NCI-H2107 (cell line): ENCODE measurements at places on chromosomes 5 and 9.

DNA sequence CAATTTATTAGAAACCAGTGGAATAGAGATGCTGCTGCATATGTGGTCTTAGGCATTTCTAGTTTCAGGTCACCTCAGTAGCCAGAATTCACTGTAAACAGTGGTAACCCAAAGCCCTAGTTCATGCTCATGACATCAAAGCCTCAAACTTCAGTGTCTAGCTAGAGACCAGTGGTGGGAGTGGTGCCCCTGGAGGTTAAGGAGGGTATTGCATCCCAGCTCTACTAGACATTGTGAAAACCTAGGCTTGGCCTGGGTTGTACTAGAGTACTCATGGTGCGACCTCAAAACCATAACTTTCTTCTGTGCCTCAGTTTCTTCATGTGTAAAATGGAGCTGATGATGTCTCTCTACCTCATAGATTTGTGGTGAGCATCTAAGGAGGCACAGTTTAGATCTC lies 18.8 kb downstream of the COL5A1 start:
- no peak for DNase-seq

DNA sequence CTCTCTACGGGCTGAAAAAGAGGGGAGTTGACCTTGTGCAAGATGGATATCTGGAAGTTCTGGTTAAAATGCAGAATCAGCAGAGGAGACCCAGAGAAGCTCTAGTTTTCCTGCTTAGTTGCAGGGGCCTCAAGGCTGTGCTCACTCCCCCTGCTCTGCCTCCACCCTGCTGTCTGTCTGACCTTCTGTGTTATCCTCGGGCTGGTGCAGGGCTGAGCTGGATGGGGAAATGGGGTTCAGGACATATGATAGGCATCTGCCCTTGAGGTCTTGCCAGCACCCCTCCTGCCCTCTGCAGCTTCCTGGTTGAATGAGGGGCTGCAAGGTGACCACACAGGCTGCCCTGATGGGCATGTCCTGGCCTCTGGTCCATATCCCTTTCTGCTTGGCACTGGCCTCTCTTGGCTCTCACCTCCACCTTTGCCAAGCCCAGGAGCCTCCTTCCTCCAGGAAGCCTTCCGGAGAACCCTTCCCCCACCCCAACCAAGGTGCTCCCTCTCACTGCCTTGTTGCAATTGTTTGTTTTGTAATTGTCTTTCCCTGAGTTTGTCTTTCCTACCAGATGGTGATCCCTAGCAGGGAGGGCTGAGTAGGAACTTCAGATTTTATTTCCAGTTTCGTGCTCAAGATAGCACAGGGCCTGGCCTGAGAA lies 1.3 kb downstream of the TMEM268 start:
- no peak for DNase-seq

GRCh38 chr5:133932441-133933168 lies 35.8 kb downstream of the C5orf15 start:
- DNase-seq, result no peak

- no peak for DNase-seq
Measured at GRCh38 chr5:169153405-169153804, 147.5 kb downstream of the SLIT3 start.

DNA sequence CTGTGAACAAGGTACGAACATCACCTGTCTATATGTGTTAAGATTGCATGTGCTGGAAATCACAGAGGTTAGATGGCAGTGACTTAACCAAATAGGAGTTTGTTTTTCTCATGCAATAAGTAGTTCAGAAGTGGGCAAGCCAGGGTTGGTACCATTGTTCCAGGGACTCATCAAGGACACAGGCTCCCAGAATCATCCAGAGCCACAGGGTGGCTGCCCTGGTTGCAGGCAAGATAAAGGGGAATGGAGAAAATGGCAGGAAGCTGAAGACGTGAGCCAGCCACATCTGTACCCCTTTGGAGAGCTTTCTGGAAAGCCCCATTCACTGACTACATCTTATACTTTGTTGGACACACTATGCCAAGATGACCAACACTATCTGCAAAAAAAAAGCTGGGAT lies 126.0 kb upstream of the IL12B start:
- DNase-seq, result no peak

DNA sequence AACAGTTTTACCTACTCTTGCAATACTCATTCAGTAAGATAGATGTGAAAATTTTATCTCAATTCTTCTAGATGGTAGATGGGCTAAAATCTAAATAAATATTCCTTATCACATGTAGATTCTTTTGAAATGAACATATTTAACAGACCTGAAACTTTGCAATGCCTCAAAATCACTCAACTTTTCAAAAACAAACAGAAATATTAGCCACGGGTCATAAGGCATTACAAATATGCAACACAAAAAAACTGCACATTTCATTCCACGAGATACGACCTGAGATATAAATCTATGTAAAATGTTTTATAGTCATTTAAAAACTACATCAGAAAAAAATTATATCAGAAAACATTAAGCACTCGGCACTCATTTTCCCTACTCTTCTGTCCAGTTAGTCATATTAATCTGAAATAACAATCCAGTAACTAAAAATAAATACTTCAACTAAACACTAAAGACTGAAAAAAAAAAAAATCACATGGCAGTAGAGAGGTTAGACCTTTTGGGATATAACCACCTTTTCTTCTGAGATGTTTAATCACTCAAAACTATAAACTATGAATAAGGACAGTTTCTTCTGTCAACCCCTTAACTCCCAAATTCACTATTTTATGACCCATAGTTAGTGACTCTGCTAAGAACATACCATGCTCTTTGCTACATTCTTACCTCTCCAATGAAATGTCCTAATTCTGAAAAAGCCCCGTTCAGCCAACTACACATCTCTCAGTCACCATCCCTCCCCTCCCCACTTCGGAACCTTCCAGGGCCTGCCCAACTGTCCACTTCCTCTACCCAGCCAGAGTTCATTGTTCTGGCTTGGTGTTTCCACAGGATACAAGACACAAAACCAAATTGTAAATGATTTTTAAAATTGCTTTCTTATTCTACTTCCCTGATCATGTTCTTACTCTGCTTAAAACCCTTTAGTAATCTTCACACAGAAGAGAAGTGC lies 6.4 kb downstream of the HOMER1 start:
- no peak for DNase-seq

DNA sequence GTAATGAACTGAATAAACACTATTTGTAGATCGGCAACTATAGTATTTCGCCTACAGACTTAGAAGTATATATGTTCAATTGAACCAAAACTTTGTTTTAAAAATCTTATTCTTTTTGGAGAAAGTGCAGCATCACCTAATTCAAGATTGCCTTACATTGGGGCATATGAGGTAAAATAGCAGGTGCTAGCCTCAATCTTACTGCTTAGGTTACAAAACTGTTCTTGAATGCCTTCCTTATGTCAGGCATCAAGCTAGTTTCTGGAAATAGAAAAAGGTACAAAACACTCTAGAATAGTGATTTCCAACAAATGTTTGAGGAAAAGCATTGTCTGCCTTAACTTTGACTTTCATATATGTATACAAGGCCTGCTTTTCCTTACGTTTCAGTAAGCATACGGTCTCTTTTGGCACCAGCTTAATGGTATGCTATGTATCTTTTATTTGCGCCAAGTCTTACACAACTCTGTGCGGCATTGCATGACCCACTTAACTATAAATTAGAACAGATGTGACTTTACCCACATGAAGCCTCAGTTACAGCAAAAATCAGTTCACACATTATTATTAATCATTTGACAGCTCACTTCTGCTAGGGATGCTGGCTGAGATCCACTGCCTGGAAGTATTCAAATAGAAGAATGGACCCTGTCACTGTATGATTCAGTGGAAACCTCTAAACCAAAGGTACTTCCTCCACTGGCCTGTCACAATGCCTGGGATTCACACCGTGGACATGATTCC lies 174.1 kb downstream of the PRELID2 start:
- no peak for DNase-seq

GRCh38 chr9:98865284-98865875 lies 57.9 kb downstream of the GALNT12 start:
- no peak for DNase-seq
